ENCODE measurements at places on chromosomes 2 and 18.

- no peak for DNase-seq
These were observed 16.1 kb downstream of the ACOXL start for GRCh38 chr2:110748489-110748867.

- DNase-seq = no peak
These were observed 49.7 kb downstream of the LIMS1 start for GRCh38 chr2:108583903-108584520.

GRCh38 chr18:31685097-31686082, 1.0 kb upstream of the B4GALT6 start:
- DNase-seq = peak; percentile 13

DNA sequence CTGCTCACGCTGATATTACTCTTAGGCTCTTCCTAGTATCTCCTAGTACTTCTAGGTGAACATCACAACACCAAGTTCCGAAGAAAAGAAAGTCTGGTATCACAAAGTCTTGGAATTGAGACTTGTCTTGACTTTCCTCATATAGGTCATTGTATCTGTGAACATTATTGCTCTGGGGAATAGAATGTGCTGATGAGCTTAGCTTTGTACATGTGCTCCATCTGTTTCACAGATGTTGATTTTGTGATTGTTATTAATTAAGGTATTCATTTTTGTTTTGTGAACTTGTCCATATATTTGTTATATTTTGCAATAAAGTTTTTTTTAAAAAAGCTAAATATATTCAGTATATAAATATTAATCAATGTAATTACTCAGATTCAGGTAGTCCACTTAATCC, 111.7 kb downstream of the BABAM2 start:
- no peak for DNase-seq

- no peak for DNase-seq
These were observed 12.2 kb downstream of the DOK1 start for GRCh38 chr2:74566754-74567085.

GRCh38 chr2:15750433-15750814, 158.8 kb downstream of the DDX1 start:
- DNase-seq = no peak

DNA sequence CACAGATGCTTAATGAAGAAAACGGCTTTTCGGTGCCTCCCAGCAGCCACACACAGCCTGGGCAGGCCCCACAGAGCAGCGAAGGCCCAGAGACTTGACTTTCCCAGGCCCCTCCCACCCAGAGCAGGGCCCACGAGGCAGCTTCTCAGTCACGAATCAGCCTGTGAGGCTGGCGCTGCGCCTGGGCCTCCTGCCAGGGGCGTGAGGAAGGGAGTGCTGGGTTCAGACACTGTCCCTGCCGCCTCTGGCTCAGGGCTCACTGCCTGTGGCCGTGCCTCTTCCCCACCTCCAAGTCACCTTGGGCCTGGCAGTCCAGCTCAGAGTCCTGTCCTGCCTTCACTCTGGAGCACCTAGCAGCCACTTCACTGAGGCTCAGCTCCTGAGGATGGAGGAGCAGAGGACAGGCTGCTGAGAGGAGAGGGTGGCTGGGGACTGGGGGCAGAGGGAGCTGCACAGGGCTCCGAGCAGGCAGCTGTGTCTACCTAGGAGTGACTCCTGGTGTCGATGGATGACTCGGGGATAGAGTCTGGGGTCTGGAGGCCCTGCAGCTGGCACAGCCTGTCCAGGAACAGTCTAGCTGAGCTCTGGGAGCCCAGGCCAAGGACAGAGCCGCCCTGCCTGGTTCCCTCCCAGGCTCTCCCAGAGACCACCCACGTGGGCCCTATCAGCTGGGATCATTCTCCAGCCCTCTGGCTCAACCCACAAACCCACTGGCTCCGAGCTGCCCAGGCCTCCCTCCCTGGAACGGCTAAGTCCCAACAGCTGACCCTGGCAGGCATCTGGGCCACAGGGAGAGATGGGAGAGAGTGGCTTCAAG, 36.4 kb upstream of the FOSL2 start:
- no peak for DNase-seq

- no peak for DNase-seq
These were observed 288.1 kb upstream of the FIGN start for GRCh38 chr2:164023896-164024295.

DNA sequence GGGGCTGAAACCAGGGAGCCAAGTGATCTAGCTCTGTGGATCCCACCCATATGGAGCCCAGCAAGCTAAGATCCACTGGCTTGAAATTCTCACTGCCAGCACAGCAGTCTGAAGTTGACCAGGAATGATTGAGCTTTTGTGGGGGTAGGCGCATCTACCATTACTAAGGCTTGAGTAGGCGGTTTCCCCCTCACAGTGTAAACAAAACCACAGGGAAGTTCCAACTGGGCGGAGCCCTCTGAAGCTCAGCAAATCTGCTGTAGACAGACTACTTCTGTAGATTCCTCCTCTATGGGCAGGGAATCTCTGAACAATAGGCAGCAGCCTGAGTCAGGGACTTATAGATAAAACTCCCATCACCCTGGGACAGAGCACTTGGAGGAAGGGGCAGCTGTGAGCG, 96.7 kb downstream of the CCDC148 start:
- DNase-seq = no peak

- no peak for DNase-seq
These were observed 417.9 kb downstream of the TGIF1 start for GRCh38 chr18:3867864-3868311.

DNA sequence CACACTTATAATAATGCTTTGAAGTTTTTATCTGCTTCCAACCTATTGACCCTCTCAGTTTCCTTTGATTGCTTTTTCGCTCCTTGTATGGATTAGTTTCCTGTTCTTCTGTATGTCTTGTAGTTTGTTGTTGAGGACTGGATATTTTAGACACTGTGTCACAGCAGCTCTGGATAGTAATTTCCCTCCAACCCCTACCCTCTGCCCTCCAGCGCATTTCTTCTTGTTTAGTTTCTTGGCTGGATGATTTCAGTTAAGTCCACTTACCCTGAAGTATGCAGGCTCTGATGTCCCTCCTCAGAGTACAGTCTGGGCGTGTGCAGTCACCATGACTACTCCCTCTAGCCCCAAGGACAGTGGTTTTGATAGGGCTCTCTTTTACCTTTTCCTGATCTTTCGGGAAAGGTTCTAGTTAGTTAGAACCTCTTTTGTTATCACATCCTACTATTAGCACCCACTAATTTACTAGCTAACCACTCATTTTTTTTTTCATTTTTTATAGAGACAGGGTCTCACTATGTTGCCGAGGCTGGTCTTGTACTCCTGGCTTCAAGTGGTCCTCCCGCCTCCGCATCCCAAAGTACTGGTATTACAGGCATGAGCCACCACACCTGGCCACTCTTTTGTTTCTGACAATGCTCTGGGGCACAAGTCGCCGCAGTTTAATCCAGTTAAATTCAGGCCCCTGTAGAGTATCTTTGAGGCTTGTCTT, 16.3 kb upstream of the LYG1 start:
- no peak for DNase-seq

DNA sequence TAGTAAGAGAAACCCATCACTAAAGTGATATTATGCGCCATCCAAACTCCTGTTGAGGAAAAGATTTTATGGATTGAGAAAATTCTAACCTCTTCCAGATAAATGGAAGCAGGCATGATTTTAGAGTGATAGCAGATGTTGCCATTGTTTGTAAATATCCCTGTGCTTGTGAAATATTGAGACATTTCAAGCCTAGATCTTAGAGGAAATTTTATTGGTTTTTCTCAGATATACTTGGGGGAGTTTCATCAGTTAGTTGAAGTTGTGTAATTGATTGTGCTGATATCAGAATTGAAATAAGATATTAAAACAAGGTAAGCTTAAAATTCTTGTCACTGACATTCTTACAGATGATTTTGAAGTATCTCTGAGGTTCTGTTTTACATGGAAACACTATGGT, 390.9 kb upstream of the FANCL start:
- no peak for DNase-seq

GRCh38 chr2:207505171-207505570, 24.6 kb upstream of the CREB1 start:
- no peak for DNase-seq

DNA sequence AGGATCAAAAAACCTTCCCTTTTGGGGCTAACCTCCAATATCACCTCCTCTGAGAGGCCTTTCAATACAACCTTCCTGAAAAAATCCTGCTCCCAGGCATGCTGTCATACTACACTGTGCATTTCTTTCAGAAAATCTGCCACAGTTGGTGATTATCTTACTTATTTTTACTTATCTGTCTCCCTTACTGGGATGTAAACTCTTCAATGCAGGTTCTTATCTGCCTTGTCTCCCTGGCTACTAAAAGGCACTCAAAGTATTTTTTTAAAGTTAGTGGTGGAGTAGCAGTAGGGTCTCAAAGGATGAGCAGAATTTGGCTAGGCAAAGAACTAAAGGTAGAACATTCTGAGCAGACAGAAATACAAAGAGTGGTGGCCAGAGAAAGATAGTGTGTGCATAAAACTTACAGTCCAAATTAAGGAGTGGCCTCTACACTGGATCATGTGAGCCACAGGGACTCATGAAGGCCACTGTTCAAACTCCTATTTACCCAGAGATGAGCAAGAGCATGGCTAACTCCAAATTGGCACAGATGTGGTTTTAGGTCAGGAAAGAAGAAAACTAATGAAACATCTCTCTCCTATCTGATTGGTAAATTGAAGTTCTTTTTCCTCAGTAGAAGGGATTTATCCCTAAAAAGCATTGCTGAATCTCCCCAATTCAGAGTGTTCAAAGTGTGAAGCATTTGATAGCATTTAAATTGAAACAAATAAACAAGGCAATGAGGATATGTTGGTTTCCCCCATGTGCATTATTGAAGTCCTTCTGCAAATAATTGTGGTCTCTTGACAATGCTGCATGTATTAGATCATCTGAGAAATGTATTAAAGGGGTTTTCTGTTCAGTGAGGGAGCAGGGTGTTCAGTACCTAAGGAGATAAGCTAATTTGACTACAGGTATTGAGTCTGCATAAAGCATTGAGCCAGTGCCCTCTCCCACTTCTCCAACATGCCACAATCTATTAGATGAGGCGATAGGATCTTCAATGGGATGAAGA, 285.5 kb downstream of the MREG start:
- DNase-seq = no peak

- DNase-seq = no peak
These were observed 134.5 kb downstream of the PTRHD1 start for GRCh38 chr2:24658531-24659202.

- no peak for DNase-seq
These were observed 75.3 kb downstream of the HNRNPLL start for GRCh38 chr2:38527338-38528007.

DNA sequence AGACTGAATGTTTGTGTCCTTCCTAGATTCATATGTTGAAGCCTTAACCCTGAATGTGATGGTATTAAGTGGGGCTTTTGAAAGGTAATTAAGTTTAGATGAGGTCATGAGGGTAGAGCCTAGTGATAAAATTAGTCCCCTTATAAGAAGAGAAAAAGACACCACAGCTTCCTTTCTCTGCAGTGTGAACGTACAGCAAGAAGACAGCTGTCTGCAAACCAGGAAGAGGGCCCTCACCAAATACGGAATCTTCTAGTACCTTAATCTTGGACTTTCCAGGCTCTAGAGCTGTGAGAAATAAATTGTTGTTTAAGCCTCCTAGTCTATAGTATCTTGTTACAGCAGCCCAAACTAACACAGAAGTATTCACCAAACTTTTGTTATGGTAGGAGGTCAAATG, 57.1 kb upstream of the CYTIP start:
- DNase-seq = no peak

DNA sequence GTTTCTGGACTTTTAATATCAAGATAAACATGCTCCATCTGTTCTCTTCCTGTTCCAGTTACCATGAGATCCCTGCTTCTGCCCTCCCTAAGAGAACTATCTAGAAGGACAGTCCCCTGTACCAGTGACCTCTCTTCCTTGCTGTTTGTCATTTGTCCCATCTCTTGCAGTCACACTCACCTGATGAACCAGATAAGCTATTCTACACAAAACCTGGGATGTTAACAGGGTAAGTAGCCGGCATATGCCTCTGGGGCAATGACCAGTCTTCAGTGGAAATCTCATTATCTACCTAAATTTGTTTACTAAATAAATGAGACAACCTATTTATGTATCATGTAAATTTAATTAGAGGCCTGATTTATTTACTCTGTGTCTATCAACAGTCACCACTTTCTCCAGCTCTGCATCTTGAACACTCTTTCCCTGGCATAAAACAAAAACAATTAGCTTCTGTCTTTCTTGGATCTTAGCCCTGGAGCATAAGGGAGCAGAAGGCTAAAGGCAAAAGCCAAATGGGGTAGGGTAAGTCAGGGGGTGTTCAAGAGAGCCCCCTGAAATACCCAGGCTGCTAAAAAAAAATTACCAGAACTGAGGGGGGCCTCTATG, 337.7 kb downstream of the ALK start:
- no peak for DNase-seq
